ENCODE measurements at places on chromosomes 2 and 18.

GRCh38 chr2:26605999-26606846, 34.9 kb downstream of the CIB4 start:
- peak; percentile 67 for DNase-seq

- no peak for DNase-seq
These were observed 36.5 kb upstream of the ARMC9 start for GRCh38 chr2:231161877-231162329.

GRCh38 chr2:236538242-236538641, 31.4 kb upstream of the ACKR3 start:
- DNase-seq = no peak

DNA sequence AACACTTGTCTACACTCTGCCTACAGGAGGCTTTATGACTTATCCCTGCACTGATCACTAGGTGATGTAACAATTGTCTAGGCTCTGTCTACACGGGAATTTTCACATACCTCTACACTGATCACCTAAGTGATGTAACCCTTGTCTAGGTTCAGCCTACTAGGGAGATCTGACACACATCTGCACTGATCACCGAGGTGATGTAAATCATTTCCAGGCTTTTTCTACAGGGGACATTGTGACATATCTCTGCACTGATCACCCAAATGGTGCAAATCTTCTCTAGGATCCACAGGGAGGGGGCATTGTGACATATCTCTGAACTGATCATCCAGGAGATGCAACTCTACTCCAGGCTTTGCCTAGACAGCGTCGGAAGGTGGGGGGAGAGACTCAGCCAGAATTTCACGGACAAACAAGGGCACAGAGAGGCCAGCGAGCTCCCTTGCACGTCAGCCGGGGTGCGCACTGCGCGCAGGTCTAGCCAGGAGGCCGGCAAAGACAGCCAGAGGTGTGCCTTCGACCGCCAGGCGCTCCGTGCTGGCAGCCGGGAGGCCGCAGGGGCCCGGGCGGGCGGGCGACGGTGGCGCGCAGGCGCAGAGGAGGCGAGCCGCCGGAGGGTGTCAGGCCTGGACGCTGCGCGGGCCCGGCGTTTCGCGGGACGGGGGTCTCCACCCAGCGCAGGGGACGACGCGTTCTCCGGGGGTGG, 46.9 kb upstream of the USP14 start:
- no peak for DNase-seq

GRCh38 chr2:122707224-122707824, 951.9 kb downstream of the TSN start:
- DNase-seq = no peak

GRCh38 chr2:75311993-75312392, 112.7 kb upstream of the TACR1 start:
- DNase-seq = no peak

- DNase-seq = no peak
These were observed 47.5 kb downstream of the TRIB2 start for GRCh38 chr2:12764075-12764730.

DNA sequence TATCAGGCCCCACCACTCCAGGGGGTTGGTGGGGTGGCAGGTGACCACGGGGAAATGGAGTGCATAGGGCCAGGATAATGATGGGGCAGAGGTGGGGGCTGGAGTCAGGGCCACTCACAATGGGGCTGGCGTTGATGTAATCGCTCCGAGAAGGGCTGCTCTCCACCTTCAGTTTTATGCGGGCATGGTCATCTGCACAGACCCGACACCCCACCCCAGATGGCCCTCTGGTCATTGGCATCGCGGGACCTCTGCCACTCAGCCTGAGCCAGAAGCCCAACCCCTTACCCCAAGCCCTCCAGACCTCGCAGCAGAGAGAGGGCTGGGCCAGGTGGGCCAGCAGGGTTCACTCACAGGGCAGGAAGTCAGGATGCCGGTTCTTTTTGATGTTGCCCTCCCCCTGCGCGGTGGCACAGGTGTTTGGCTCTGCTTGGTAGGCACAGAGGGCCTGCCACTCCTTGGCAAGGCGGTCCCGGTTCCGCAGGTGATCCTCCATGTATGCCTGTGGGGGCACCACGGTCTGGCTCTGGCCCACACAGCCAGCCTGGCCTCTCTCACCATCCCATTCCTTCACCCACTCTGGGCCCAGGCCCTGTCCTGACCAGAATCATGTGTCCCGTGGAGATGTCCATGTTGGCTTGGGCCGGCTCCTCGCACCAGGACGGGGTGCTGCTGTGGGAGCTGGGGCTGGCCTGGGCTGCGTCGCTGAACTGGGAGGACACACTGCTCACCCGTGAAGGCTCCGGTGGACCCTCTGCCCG, 12.4 kb downstream of the PTPRN start:
- no peak for DNase-seq

- DNase-seq = no peak
These were observed 81.9 kb downstream of the ACAA2 start for GRCh38 chr18:49731421-49731841.

DNA sequence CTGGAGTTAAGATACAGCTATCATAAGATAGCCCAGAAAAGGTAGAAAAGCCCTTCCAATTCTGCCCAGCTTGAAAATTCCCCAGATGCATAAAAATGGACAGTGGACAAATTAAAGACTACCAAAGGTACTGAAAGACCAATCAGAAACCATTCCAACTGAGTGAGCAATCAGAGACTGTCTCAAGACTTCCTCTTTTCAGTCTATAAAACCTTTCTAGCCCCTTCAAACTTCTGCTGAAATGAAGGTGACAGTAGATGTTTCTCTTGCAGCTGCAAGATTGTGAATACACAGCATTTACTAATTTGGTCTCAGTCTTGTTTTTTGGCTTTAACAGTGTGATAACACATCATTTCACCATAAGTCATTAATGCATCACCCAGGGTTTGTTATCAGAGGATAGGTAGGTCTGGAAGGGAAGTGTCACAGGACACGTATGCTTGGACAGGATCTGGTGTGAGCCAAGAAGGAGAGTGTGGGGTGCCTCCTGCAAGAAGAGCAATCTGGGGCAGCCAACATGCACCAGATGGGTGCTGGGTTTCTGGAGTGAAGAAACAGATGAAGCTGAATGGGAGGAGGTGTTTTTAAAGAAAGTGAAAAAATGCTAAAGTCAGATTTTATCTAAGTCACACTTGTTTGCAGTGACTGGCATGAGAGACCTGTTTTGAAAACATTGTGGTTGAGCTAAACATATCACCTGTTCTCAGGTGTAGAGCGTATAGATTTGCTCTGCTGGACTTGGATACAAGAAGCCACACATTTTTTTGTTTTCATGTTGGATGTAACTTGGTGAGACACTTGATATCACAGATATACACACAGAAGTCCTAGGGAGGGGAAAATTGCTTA, 75.3 kb upstream of the DDX18 start:
- no peak for DNase-seq

GRCh38 chr2:198253995-198254394, 449.6 kb downstream of the PLCL1 start:
- DNase-seq = no peak

- DNase-seq = peak; percentile 80
These were observed 49.2 kb upstream of the FRZB start for GRCh38 chr2:182915369-182916326.

GRCh38 chr2:141195087-141195486, 935.7 kb downstream of the LRP1B start:
- no peak for DNase-seq

DNA sequence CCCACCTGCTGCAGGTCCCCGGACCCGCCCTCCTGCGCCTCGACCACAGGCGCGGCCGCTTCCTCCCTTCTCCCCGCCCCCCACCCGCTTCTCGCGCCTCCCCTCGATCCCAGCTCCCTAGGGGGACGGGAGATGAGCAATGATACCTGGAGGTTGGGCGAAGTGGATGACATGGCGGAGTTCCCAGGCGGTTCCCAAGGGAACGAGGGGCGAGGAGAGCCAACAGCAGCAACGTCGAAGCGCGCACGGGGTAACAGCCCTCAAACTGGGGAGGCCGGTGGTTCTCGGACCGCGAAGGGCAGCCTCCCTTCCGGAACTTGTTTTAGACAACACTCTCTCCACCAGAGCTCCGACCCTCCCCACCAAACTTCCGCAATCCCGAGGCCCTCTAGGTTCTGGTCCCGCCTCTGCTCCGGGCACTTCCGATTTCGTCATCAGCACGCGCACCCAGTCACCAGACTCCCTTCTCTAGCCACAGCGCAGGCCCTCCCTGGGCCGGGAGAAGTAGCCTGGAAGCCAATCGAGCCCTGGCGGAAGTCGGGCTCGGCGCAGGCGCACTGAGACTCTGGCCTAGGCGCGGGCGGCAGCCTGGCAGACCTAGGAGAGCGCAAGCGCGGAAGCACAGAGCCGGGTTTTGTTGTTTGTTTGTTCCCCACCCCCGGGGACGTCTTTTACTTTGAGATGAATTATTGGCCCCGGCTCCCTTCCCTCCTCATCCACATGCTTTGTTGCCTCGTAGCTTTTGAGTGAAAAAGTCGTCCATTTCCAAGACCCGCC, at the start of gene VPS4B:
Gene VPS4B, minus strand, starts transcription at position 390 of the 777 bp plus-strand sequence. Its CDS starts 217 bp downstream, at position 173.
- peak; percentile 90 for DNase-seq

GRCh38 chr2:227486688-227487087, 14.7 kb downstream of the AGFG1 start:
- DNase-seq = no peak

- peak; percentile 40 for DNase-seq
These were observed 463 bp downstream of the HS1BP3 start for GRCh38 chr2:20650393-20650876.

DNA sequence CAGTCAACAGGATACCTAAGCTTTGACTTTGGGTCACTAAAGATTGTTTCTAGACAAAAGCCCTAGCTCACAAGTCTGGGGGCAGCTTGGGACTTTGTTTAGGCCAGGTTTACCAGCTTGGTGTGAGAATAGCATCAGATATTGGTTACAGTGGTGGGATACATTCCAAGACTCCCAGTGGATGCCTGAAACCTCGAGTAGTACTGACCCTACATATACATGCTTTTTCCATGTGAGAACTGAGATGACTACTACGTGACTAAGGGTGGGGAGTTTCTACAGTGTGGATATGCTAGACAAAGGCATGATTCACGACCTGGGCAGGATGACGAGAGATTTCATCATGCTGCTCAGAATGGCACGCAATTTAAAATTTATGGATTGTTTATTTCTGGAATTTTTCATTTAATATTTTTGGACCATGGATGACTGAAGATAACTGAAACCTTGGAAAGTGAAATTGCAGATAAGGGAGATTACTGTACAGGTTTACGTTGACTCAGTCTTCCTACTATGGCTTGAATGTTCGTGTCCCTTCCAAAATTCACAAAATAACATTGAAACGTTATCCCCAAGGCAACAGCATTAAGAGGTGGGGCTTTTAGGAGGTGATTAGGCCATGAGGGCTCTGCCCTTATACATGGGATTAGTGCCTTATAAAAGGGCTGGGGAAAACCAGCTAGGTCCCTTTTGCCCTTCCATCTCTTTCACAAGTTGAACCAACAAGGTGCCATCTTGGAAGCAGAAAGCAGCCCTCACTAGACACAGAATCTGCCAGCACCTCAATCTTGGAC, 50.2 kb upstream of the CTAGE1 start:
- no peak for DNase-seq
